Stimulated activated CD4-positive, alpha-beta T cell treated with anti-CD3 and anti-CD28 coated beads, TNF-alpha, amount 100 ng/mL, for 24 hours (primary cell): ENCODE measurements at places on chromosomes 6 and 20.

DNA sequence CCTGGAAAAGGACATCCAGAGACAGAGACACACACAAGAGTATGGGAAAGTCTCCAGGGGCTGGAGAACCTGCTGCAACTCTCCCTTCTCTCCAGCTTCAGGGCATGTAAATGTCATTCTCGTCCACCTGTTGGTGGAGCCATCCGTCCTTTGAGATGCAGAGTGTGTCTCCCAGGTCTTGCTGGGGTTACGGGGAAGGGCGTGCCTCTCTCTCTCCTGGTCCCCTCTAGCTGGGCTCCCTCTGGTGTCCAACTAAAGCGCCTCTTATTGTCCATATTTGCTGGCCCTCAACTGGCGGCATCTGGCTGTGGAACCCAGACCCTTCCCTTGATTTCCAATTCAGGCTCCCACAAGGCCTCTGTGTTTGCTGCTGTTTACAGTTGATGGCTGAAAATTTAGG, 244.1 kb downstream of the BMP7 start:
- DNase-seq: no peak

- DNase-seq: no peak
Observed at GRCh38 chr6:28974505-28974904, 30.6 kb downstream of the ZNF311 start.

DNA sequence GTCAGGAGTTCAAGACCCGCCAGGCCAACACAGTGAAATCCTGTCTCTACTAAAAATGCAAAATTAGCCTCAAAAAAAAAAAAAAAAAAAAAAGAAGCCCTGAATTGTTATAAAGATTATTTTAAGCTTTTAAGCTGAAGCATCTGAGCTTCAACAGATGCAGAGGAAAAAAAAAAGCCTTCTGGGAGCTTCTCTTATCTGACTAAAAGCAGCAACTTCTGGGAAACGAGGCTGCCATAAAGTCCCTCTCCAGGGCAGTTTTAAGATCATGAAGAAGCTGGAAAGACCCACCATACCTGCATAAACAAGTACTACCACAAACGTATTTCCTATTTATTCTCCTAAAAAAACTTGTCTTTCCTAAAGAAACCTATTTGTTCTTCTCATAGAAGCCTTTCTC, 3.6 kb downstream of the SERINC3 start:
- DNase-seq: no peak

DNA sequence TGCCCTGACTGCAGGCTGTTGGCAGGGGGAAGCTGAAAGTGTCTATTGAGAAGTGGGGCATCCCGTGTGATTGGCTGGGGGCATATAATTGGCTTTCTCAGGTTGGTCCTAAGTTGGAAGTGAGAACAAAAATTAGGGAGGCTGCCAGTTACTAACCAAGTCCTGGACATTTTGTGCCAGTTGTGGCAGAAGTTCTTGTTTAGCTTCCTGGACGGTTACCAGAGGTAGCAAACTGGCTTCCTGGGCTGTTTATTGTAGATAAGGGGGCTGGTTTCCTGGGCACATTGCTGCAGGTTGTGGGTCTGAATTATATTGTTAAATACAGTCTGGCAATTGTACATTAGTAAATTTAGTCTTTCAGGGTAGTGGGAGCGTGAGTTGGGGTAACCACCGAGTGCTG, 50.6 kb upstream of the SLC2A12 start:
- no peak for DNase-seq

- DNase-seq: no peak
Observed at GRCh38 chr6:168374051-168374502, 54.5 kb upstream of the DACT2 start.

DNA sequence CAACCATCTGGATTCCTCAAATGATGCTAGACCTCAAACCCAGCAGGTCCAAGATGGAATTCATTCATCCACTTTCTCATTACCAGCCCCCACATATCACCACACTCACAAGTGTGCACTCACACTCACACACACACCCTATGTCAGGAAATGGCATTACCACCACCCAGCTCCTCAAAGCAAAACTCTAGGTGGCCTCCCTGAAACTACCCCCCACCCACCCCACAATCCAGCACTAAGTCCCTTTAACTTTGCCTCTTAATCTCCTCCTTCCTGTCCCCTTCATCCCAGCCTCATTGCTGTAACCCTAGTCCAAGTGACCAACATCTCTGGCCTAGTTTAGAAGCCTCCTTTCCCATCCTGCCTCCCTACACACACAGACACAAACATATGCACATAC, 109.4 kb downstream of the TNFAIP3 start:
- no peak for DNase-seq

- DNase-seq: no peak
Observed at GRCh38 chr6:121847806-121848522, 412.5 kb downstream of the GJA1 start.

DNA sequence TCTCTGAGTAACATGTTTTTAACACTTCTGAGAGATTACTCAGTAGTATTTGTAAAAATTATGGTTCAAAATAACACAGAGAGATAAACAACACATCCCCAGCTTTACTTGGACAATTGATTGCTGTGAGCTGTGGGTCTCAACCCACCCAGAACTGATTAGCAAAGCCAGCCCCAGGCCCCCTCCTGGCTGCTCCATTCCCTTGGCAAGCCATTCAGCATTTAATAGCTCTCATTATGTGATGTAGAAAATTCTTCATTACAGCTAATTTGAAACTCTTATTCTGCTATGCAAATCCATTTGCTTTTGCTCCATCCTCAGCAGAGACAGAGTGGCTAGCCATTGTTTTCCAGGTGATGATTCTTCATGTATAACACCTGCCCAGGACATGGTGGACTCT, 16.6 kb upstream of the SIRT5 start:
- no peak for DNase-seq

- DNase-seq: no peak
Observed at GRCh38 chr6:107699697-107700325, 124.3 kb downstream of the SCML4 start.

DNA sequence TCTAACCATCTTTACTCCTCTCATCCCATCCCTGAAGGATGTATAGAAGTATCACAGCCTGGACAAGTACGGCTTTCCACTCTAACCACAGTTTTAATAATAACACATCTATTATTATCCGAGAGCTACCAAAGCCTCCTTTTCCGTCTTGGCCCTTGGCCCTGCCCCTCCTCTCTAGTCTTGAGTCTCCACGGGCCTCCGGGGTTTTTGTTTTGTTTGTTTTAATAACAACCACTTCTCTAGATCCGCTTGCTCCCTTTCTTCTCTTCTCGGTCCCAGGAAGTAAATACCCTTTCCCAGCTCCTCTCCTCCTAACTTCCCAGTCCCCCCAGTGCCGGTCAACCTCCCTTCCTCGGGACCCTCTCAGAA, 661 bp downstream of the LCA5 start:
- DNase-seq: no peak

DNA sequence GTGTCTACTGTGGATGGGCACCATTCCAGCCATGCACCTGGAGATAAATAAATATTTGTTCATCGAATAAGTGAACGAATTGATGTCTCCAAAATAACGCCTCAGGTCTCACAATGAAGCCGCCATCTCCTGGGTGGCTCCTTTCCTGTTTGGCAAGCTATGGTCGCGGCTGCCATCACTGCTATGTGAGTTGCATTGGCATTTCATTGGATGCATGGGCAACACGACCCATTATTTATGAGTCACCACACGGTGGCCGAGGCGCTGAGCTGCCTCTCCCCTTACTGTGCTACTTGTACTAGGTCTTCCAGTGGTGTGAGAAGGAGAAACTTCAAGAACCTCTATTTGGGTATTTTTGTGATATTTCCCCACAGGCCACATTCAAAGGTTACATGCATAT, 21.3 kb upstream of the PDE10A start:
- no peak for DNase-seq

DNA sequence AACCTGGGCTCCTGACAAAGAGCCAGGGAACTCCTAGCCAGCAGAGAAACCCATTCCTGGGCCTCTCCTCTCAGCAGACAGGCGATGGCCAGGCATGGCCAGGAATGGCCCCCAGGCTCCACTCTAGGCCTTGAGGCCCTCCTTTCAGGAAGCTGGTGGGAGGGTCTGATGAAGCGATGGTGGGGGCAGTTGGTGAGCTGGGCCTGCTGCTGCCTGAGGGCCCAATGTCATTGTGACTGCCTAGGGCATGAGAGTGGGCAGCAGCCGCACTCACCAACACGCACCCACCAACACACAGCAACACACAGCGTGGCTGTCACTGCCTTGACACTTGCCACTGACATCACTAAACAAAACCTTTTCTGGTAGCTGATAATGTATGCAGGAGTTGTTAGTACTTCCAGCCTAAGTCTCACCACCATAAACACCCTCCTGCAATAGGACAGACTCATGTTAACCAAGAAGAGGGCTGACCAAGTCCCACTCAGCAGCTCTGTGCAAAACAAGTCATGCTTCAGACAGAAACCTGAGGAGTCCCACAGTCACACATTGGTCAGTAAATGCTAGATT, 69.3 kb downstream of the ABHD12 start:
- no peak for DNase-seq

GRCh38 chr20:43750774-43751166, 24.0 kb upstream of the GTSF1L start:
- DNase-seq: no peak

DNA sequence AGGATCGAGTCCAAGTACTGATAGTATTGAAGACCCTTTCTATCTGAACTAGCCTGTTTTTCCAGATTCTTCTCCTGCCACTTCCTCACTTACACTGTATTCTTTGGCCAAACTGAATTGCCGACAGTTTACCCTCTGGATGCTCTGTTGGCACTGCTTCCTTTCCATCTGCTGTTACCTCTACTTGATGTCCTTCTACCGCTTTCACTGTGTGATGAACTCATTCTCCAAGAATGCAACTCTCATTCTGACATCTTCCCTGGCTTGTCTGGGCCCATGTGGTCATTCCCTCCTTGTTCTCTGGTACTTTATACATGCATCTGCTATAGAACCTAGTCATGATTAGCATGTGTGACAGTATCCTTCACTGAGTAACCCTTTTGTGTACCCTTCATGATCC, 16.3 kb downstream of the RPRD1B start:
- no peak for DNase-seq

DNA sequence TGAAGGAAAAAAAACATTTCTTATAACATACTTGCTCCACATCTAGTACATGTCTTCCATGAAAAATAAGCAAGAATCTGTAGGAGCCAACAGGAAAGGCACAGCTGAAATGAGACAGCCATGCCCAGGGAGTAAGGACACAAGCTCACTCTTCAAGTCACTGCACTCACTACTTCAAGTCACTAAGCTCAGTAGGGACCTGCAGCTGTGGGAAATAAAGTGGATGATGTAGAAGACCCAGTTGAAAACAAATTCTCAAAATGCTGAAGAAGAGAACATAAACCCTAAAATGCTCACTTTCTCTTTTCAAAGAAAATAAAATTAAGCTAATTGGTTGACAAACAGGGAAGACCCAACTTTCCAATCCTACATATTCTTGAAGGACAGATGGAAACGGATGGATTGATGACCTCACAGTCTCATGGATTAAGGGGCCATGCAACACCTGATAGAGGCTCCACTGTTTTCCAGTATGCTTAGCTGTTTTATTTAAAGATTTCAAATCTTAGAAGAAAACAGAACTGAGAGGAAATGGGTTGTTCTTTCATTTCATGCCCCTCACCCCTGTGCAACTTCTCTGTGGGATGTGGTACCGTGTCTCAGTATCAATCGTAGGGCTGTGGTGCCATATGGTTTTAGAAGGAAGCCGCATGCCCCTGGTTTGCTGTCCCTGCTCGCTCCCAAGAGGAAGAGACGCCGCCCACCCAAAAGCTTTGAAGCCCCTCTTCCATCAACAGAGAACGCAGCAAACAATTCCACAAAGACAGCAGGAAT, 133.3 kb downstream of the WDR27 start:
- no peak for DNase-seq

DNA sequence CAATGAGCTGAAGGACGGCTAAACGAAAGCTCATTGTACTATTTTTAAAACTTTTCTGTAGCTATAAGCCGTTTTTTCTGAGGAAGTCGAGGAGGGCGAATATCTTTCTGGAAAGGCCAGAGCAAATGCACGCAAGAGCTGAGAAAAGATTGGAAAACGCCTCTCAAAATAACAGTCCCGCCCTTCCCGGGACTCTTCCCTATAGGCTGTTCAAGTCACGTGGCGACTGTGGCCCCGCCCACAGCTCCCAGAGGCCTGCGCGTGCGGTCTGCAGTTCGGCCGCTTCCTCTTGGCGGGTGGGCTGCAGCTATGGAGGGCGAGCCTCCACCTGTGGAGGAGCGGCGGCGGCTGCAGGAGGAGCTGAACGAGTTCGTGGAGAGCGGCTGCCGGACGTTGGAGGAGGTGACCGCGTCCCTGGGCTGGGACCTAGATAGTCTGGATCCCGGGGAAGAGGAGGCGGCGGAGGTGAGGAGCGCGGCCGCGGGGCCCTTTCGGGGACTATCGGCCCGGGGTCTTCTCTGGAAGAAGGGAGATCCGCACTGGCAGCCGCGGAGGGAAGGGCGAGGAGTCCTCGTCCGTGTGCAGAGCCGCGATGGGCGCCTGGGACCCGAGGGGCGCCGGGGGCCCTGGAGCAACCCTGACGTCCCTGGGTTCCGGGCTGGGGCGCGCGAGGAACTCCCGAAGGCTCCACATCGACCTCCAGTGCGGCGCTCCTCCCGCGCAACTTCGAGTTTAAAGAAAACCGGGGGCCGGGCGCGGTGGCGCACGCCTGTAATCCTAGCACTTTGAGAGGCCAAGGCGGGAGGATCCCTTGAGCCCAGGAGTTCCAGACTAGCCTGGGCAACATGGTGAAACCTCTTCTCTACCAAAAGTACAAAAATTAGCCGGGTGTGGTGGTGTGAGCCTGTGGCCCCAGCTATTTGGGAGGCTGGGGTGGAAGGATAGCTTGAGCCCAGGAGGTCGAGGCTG, at the start of gene SNRNP48:
Gene SNRNP48, plus strand, starts transcription at position 250 of the 969 bp plus-strand sequence. Its CDS starts 60 bp downstream, at position 310.
- DNase-seq: peak; percentile 91

GRCh38 chr6:82268301-82268846, 20.8 kb upstream of the IBTK start:
- DNase-seq: no peak

GRCh38 chr6:121437851-121438651, 2.6 kb downstream of the GJA1 start:
- DNase-seq: no peak

DNA sequence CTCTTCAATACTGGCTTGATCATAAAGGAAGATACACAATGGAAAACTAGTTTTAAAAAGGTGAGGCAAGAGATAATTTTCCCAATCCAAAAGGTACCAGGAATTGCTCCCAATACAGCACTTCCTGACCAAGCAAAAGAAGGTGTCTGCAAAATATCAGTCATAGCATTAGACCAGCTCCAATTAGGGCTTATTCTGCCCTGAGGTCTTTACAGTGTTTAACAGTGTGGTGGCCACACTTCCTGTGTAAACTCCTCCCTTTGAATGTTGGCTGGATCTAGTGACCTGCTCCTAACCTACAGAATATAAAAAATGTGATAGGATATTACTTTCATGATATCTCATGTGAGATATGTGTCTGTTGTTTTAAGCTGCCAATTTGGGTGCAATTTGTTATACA, 57.1 kb upstream of the BTN3A2 start:
- DNase-seq: no peak

DNA sequence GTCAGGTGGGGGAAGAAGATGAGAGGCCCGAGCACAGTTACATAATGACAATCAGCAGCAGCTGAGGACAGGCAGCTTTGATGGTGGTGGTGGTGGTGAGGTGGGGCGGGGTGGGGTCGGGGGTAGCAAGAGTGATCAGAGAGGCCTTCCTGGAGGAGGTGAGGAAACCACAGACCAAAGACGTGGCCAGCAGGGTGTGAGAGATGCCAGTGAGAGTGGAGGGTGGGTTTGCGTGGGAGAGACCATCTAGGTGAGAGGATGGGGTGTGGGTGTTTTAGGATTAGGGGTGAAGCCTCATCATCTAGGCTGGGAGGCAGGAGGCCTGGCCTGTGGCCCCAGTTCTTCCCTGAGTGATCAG, 76.0 kb upstream of the TOX2 start:
- DNase-seq: no peak

- peak; percentile 9 for DNase-seq
Observed at GRCh38 chr20:3980260-3981131, 34.9 kb downstream of the RNF24 start.
